Daoy (cell line): ENCODE measurements at places on chromosomes 7 and 10. TPM values are rescaled to one million over a fixed set of nuclear protein-coding genes. Genes with fewer than 3 reads are reported as not detected.

DNA sequence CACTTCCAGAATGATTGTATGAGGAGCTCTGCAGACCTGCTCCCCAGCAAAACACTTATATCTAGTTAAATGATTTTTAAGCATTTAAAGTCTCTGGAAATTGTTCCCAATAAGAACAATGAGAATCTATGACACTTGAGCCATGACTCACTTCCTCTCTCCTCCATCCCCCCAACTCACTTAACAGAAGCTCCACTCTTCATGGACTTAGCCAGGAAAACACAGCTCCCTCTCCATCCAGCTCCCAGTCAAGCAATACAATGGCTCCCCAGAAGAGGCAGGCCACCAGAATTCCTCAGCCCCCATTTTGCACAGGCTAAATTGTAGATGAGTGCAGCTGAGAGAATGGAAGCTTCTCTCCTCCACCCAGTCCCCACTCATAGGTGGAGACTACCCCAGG is 27.0 kb downstream of the AOC1 start:
- DNase-seq: peak; percentile 55

ASB15 gene
- total RNA-seq: not detected in 2 replicates

- peak; percentile 2 for DNase-seq
These were observed 78.2 kb downstream of the VPS50 start for GRCh38 chr7:93310346-93310745.

GRCh38 chr10:73998623-73998928 is 660 bp downstream of the VCL start:
- DNase-seq: no peak

KCNH2 gene
- 0.80 and 1.3 TPM in 2 replicates for total RNA-seq

DNA sequence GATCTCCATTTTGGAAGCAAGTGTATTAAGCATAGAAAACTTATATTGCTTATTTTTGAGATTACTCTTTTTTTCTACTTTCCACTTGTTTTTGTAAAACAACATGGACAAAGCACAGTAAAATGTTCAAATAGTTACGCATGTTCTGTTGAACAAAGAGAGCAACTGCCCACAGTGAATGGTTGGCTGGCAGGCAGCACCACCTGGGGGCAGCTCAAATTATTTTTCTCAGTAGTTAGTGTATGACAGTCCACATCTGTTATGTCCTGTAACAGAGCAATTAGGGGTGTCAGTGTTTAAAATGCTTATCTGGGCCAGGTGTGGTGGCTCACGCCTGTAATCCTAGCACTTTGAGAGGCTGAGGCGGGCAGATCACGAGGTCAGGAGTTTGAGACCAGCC is 46.1 kb upstream of the CACUL1 start:
- no peak for DNase-seq

- DNase-seq: no peak
These were observed 155.7 kb upstream of the TMEM72 start for GRCh38 chr10:44755481-44755880.

- no peak for DNase-seq
These were observed 14.2 kb downstream of the HK1 start for GRCh38 chr10:69292459-69292858.

GRCh38 chr10:29734962-29735627 is 100.3 kb upstream of the SVIL start:
- DNase-seq: peak; percentile 48

- DNase-seq: no peak
These were observed 498.7 kb upstream of the C7orf33 start for GRCh38 chr7:148091882-148092281.

DNA sequence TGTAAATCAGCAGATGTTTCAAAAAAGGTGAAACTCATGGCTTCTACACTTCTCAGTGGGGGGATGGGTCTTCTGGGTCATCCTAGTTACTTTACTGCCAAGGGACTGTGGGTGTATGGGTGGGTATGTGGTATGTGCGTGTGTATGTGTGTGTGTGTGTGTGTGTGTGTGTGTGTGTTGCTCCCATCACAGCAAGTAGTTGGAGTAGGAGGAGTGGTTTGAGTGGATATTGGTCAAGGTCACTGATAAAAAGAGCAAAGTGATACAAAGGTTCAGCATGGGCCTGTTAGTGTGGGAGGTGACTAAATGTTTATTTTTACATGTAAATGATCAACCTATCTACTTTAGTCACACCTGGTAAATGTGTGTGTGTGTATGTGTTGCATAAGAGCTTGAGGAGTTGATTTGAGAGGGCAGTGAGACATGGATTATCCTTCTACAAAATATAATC is 11.8 kb upstream of the COBL start:
- no peak for DNase-seq

DNA sequence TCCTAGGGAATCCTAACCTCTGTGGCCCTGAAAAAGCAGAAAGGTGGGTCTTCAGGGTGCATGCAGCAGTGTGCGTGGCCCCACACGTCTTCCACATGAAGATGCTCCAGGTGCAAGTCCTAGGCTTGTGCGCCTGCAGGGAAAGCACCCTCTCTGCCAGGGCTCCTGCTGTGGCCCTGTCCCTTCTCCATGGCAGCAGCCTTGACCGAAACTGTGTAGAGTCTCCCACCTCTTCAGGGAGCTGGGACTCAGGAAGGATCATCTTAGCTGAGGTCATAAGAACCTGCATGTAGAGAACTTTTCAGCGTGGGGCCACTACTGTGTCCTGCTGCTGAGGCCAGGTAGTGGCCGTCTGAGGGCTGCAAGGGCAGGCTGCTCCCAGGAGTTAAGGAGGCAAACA is 6.3 kb upstream of the CSGALNACT2 start:
- DNase-seq: no peak

DNA sequence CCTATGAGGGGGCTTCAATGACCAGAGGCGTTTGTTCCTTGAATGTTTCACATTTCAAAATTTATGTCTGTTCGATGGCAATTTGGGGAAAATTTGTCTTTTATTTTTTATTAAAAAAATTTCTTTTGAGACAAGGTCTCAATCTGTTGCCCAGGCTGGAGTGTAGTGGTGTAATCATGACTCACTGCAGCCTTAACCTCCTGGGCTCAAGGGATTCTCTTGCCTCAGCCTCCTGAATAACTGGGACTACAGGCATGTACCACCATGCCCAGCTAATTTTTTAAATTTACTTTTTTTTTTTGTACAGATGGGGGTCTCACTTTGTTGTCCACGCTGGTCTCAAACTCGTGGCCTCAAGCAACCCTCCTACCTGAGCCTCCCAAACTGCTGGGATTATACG is 39.7 kb downstream of the OTUD1 start:
- DNase-seq: no peak

DNA sequence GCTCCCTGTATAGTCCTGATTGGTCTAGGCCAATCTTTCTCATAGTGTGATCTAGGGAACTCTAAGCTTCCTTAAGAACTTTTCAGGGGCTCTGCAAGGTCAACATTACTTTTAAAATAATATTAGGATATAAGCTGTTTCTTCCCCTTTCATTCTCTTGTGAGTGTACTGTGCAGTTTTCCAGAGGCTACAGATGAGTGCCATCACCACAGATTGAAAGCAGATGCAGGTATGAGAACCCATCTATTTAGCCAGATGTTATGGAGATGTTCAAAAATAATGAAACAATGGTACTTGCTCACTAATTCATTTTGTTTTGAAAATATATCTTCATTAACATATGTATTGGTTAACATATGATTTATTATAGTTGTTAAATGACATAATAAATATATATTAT is 169.2 kb upstream of the SEMA3A start:
- DNase-seq: no peak

RARRES2 gene
- 3.9 and 11.8 TPM in 2 replicates for total RNA-seq

DNA sequence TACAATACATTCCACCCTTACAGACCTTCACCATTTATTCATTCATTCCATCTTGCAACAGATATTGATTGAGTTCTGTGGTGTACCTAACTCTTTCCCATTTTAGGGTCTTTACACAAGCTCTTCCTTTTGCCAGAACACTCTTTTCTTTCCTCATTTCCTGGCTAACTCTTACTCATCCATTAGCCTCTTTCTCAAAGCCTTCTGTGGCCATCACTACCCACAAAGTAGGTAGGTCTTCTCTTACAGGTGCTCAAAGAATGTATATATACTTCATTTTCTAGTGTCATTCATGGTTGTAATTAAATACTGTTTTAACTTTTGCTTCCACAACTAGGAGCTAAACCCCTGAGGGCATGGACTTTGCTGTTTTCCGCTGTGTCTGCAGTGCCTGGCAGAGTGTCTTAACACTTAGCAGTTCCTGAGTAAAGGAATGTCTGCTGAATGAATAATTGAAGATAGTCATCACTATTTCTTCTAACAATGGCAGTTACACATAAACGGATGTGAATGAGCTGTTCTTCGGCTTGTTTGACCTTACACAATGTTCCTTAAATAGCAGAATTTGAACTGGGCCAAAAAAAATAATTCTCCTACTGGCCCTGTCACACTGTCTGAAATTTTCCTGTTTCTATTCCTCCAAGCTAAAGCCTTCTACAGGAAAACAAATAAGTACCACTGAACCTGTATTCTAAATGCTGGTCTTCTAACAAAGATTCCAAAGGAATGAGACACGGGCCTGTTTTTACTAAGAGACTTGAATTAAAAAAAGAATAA is 15.1 kb downstream of the BCAP29 start:
- peak; percentile 84 for DNase-seq

GRCh38 chr10:104300736-104301292 is 31.8 kb downstream of the GSTO2 start:
- peak; percentile 91 for DNase-seq

GRCh38 chr7:35448486-35448885 is 194.6 kb upstream of the TBX20 start:
- no peak for DNase-seq

DNA sequence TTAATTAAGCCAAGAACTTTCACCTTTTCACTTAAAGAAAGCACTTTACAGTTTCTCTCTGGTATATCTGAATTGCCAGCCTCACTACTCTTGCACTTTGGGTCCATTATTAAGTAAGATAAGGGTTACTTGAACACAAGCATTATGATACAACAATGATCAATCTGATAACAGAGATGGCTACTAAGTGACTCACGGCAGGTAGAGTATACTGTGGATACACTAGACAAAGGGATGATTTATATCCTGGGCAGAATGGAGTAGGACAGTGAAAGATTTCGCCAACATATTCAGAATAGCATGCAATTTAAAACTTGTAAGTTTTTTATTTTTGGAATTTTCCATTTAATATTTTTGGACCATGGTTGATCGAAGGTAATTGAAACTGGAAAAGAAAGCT is 34.3 kb upstream of the ITGB8 start:
- no peak for DNase-seq

DNA sequence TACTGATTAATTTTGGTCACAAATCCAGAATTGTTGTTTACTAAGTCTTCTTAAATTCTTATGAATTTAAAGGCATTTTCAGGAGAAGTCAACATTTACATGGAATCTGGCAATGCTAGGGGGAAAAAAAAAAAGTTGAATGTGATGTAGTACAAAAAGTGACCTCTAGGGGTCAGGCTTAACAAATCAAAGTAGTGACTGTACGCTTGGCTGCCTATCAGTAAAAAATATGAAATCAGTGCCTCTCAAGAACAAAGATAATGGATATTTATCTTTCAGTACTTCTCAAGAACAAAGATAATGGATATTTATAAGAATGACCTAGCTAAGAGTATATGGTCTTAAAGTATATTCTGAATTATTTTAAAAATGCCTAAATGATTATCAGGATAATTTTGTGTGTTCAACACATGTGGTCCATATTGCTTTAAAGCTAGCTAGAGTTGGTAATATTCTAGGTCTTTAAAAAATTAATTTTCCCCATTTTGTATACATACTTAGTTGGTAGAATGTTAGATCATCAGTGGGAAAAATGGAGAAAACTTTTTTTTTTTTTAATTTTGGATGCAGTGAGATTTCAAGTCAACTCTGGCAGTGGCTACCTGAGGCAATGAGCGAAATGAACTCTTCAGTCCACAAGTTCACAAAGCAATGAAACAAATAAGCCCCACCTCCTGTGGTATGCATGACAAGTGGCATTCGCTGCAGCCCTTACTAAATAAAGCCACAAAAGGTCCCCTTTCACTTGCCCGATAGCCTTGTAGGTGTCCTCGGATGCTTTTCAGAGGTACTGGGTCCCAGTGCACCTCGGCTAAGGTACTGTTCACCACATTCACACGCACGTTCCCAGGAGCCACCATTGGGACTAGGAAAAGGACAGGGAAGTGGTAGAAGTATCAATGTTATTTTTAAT is 51.2 kb upstream of the LAMB4 start:
- DNase-seq: peak; percentile 57

GRCh38 chr10:59006511-59007306 is 169.7 kb upstream of the PHYHIPL start:
- DNase-seq: peak; percentile 59

SFTPA1 gene
- not detected in 2 replicates for total RNA-seq

GRCh38 chr7:51589111-51589510 is 272.5 kb upstream of the COBL start:
- DNase-seq: no peak

GBX1 gene
- not detected in 2 replicates for total RNA-seq

DNA sequence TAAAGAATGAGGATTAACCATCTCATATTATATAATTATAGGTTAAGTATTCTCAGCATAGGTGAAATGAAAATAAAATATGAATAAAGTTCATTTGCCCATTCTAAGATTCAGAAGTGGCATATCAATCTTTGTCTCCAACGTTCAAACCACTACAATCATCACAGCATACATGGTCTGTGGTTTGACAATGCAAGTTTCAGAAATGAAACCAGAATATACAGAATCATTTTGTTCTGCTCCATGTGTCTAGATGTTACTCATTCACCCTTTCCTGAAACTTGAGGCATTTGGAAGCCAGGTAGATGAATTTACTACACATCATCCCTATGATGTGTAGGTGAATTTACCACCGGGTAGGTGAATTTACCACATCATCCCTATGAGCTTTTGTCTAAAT is 44.5 kb upstream of the PPP1R3A start:
- no peak for DNase-seq

- DNase-seq: no peak
These were observed 143.8 kb downstream of the TEX36 start for GRCh38 chr10:125538947-125539731.

WDR86 gene
- total RNA-seq: 0.06 and 0.48 TPM in 2 replicates

MXI1 gene
- 4.3 and 6.5 TPM in 2 replicates for total RNA-seq

DNA sequence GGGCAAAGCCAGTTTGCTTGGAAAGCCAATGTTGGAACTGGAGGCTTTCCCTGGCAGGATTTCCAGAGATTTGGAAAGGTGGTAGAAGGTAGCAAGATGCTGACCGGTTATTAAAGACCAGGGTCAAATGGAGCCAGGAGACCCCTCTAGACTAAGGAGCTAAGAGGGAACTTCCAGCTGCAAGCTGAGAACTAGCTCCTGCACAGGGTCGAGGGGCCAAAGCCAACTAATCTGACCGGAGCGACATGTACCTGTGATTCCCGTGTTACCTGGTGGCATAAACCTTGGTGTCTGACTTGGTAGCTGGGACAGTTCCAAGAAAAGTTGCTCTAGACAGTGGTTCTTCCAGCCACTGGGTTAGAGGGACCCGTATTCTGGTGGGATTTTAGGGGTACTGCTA is 41.8 kb downstream of the SPDYE5 start:
- no peak for DNase-seq

GRCh38 chr10:117174439-117175214 is 22.7 kb upstream of the KCNK18 start:
- peak; percentile 74 for DNase-seq

GRCh38 chr10:43393606-43394360 is 15.2 kb downstream of the HNRNPF start:
- no peak for DNase-seq

SGCE gene
- 21.9 and 31.5 TPM in 2 replicates for total RNA-seq
